ENCODE measurements at places on chromosomes 4 and X.

DNA sequence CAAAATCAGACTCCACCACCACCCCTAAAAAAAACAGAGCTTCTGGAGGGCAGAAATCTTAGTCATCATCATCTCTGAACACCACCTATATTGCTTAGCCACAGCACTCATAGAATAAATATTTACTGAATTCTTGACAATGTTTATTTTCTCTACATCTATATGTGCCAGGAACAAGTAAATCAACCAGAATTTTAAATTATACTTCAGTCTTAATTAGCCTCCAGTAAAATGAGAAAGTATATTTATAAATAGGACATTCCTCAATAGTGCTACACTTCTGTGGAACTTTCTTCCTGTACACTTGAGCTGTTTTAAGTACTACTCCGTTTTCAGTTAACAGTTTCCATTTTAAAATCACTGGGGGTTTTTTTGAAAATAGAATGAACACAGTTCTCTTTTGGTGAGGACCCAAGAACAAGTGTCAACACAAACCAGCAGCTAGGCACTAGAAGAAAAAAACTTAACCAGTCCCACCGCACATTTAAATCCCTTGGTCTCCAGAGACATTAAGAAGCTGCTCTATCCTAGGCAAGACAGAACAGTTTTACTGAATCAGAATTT lies 25.5 kb downstream of the SMIM14 start:
- no peak for DNase-seq

DNA sequence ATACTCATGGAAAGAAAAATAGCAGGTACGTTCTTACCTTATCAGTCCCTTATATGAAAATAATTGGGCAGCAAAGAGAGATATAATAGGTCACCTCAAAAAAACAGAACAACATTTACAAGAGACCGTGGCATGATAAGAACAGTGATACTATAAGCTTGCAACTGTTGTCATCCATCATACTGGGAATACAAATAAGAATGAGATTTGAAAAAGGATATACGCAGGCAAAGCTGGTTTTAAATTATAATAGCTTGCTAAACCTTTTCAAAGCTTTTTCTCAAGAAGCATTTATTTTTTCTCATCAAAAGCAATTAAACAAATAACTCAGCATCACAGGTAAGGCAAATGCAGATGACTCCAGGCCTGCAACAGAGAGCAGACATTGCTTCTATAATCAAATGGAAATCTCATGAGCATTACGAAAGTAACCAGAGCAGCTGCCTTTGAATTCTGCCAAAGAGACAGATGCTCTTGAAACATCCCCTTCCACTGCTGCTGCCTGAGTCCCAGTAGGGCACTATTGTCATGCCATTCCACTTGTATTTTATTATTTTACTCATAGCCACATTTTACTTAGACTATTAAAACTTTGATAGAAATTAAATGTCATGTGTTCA lies 620.6 kb upstream of the GNPDA2 start:
- DNase-seq: no peak

GRCh38 chrX:49710744-49711319 lies 15.0 kb upstream of the PAGE1 start:
- DNase-seq: no peak

DNA sequence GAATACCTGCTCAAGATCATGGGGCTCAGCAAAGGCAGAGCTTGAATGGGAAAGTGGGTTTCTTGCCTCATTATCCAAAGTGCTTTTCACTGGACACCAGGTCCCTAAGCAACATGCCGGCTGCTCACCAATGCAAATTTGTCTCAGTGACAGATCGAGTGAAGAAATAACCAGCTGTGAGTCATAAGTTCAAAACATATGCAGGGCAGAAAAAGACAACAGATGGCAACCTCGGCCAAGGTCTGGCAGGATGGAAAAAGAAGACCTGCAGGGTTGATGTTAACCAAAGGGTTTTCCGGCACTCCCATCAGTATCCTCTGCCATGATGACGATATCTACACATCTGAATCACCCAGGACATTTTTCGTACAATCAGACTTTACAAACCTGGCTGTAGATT lies 124.1 kb downstream of the AFAP1 start:
- no peak for DNase-seq

- no peak for DNase-seq
These were observed 9.9 kb upstream of the ANAPC4 start for GRCh38 chr4:25367004-25367621.

- no peak for DNase-seq
These were observed 72.2 kb downstream of the MAML3 start for GRCh38 chr4:140081641-140082390.

DNA sequence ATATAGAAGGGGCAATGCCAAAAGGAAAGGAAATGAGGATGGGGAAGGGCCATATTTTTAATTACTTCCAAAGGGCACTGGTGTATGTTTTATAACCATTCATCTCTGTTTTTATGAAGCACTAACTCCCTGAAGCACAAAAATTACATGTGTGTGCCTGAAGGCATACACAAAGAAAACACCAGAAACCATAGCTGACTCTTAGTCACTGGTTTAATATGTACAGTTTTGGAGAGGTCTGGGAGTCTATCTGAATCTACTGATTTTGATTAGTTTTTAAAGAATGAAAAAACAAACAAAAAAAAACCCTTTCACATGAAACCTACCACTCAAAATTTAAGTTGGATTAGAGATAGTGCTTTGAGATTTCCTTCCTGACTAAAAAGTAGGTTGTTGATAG lies 438.7 kb downstream of the RPA4 start:
- DNase-seq: no peak

DNA sequence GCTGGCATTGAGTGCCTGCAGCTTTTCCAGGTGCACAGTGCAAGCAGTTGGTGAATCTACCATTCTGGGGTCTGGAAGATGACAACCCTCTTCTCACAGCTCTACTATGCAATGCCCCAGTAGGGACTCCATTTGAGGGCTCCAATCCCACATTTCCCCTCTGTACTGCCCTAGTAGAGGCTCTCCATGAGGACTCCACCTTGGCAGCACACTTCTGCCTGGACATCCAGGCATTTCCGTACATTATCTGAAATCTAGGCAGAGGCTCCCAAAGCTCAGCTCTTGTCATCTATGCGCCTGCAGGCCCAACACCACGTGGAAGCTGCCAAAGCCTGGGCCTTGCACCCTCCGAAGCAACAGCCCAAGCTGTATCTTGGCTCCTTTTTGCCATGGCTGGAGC lies 8.4 kb upstream of the SMAD1 start:
- DNase-seq: no peak

- no peak for DNase-seq
These were observed 71.1 kb downstream of the MAP9 start for GRCh38 chr4:155305619-155306018.

GRCh38 chr4:4792466-4792865 lies 67.0 kb upstream of the MSX1 start:
- no peak for DNase-seq

GRCh38 chr4:156659983-156660382 lies 311.6 kb downstream of the PDGFC start:
- no peak for DNase-seq

- no peak for DNase-seq
These were observed 21.6 kb downstream of the CD38 start for GRCh38 chr4:15799701-15800100.

GRCh38 chrX:9182041-9182440 lies 148.1 kb upstream of the FAM9B start:
- no peak for DNase-seq

DNA sequence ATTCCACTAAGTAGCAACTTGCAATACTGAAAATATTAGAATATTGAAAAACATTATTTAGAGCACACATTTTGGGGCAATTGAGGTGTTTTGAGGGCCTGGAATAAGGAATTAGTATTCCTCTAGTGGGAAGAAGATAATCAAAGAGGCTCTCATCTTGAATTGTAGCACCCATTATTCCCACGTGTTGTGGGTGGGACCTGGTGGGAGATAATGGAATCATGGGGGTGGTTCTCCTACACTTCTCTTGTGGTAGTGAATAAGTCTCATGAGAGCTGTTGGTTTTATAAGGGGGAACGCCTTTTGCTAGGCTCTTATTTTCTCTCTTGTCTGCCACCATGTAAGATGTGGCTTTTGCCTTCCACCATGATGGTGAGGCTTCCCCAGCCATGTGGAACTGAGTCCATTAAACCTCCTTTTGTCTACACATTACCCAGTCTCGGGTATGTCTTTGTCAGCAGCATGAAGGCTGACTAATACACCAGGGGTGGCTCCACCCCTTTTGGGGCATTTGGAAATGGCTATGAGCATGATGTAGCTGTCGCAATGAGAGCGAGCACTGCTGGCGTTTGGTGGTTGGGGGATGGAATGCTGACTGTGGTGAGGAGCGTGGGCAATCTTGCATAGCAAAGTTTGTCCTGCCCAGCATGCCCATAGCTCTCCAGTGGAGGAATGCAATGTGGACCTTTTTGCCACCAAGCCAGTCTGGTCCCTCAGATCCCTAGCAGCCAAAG lies 308.2 kb downstream of the FRMPD4 start:
- no peak for DNase-seq

DNA sequence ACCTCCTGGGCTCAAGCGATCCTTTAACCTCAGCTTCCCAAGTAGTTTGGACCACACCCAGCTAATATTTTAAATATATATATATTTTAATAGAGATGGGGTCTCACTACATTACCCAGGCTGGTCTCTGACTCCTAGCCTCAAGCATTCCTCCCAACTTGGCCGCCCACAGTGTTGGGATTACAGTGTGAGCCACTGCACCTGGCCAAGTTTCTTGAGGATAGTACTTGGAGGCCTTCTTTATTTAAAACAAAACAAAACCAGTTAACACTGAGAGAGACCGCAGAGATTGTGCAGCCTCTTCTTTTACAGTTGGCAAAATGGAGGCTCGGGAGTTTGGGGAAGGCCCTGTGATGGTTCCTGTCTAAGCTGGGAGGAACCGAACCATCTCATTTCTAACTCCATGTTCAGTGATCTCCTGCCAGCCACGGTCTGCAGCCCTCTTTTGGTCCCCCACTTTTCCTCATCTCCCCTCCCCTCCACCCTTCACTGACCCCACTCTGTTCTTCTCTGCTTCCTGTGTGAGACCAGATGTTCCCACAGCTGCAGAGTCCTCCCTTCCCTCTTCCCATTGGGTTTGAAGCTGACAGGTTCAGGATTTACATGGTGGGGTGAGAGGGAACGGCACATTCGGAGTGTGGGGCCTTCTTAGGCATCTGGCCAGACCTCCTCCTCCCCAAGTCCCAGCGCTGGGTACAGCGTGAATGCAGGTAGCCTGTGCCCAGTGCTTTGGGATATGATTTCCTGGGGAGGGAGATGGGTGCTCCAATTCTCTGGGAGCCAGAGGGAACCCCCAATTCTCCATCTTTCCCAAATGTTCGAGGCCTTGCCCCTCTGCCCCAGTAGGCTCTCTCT lies 1.4 kb upstream of the SORCS2 start:
- no peak for DNase-seq

- DNase-seq: no peak
These were observed 21.8 kb downstream of the NOP14 start for GRCh38 chr4:2941138-2942036.

DNA sequence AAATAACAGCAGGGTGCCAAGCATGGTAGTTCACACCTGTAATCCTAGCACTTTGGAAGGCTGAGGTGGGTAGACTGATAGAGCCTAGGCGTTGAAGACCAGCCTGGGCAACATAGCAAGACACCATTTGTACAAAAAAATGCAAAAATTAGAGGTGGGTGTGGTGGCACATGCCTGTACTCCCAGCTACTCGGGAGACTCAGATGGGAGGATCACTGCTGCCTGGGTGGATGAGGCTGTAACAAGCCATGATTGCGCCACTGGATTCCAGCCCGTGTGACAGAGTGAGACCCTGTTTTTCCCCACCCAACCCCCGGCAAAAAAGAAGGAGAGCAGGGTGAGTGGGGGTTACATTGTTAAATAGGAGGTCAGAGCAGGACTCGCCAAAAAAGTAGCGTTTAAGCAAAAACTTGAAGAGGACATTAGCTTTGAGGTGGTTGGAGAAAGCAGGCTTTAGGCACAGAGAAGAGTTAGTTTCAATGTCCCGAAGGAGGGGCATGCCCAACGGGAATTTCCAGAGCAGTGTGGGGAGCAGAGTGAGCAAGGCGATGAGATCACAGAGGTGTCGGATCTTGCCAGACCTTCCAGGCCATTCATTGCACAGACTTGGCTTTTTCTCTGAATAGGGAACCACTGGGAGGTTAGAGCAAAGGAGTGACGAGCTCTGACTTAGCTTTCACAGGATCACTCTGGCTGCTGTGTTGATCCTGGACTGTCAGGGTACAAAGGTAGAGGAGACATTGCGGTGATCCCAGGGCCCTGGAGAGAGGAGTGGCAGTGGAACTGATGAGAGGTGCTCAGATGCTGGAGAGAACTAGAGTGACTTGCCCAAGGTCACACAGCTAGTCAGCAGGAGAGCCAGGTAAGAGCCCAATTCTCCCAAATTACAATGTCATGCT lies 70.6 kb downstream of the TRAPPC11 start:
- DNase-seq: no peak

DNA sequence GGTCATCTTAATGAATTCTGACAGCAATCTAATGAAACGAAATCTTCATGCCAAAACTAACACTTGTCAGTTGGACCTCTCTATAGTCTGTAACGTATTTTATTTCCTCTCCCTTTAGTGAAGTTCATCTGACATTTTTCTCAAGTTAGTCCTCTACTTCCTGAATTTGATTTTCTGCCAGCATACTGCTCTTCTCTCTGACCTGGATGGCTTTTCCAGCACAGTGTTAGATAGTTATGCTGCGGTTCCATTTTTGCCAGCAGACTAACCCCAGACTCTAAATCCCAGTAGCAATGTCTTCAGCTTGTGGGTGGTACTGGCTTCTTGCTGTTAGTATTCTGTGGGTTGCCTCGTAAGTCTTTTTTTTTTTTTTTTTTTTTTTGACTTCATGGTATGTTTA lies 146.7 kb upstream of the VEGFC start:
- DNase-seq: no peak

GRCh38 chrX:12441381-12442128 lies 303.3 kb downstream of the FRMPD4 start:
- DNase-seq: no peak

GRCh38 chr4:184845367-184846021 lies 19.7 kb upstream of the ACSL1 start:
- DNase-seq: no peak

DNA sequence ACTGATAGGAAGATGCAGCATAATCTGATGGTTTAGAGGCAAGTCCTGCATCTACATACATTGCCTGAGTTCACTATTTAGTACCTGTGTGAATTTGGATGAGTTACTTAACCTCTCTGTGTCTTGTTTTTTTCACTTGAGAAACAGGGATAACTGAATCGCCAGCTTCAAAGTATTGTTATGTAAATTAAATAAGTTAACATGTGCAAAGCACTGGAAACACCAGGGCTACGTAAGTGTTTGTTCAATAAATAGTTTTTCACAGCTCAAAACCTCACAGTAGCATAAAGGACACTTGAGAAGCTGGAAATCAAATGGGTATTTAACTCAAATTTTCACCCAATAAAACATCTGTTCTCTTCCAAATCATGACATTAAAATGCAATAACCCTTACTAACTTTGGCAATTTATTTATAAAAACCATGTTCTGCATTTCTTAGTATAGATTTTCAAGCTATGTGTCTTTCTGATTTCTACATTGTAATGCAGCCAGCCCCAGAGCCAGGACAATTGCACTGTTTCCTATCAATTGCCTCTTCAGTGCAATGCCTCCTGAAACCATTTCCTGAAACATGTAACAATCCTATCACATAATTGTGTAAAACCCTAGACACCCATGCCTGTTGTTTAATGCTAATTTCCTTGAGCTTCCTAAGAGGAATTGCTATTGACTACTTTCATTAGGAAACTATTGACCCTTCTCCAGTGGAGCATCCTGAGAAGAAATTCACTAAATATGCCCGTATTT lies 177.1 kb downstream of the UNC5C start:
- DNase-seq: no peak
